ENCODE measurements at places on chromosomes 3 and 15. TPM values are rescaled to one million over a fixed set of nuclear protein-coding genes. Genes with fewer than 3 reads are reported as not detected.

The LDHAL6B gene
- total RNA-seq = not detected

The LARP6 gene
- total RNA-seq = 66.0 TPM

The ISG20 gene
- 33.2 TPM for total RNA-seq

The HGD gene
- 17.6 TPM for total RNA-seq

The GOLGA8G gene
- total RNA-seq = not detected

The SI gene
- not detected for total RNA-seq

The MKRN2OS gene
- not detected for total RNA-seq

Measured in A549 treated with RU486 at 1 μM for 4 hours (cell line).